ENCODE measurements at places on chromosomes 3 and 15.
A peak's percentile ranks its signal among the peaks of the same experiment; 100 is the strongest.

DNA sequence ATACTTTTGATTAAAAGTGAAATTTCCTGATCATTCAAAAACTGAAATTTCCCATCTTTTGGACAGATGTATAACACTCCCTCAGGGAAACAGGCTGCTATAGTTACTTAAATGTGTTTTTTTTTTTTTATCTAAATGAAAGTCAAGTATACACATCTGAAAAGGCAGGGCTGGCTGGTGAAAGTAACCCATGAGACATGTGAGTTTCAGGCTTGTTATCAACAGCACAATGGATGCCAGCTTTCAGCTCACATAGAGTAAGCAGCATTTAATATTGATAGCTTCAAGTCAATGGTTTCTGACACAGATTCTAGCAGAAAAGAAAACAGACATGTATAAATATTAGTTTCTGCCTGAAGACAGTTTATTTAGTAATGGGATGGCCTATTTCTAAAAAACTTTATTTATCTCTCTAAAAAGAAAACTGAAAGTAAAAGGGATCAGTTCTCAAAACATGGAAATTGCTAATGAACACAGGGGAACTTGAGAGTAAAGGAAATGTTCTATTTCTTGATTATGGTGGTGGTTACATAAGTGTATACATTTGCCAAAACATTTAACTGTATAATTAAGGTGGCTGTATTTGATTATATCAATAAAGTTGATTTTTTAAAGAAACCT lies 89.7 kb upstream of the CMC1 start:
- no peak for DNase-seq

- no peak for DNase-seq
These were observed 955.3 kb downstream of the EPHA3 start for GRCh38 chr3:90062631-90063200.

DNA sequence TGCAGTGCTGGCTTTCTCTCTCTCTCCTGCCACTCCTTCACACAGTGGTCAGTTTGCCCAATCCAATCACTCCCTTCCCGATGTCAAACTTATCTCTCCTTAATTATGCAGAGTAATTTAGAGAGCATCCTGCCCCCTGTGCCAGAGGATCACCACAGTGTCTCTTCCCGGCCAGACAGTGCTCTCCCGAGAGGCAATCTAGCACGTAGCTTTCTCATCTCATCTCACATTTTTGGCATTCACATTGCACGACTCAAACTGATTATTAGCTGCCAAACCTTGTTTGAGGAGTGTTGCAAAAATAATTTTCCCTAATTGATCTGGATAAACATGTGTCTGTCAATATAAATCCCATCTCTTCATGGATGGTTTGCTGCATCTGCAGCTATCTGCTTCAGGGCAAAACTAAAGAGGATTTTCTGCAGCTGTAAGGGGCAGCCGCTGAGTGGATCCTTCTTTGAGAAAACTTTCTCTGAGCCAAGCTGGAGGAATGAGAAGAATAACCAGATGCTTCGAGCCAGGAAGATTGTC lies 37.8 kb downstream of the SSUH2 start:
- DNase-seq: no peak

GRCh38 chr3:41328926-41329325 lies 129.6 kb downstream of the CTNNB1 start:
- DNase-seq: no peak

- peak; percentile 35 for DNase-seq
These were observed 152.4 kb downstream of the AGBL1 start for GRCh38 chr15:86231864-86232721.

GRCh38 chr3:80998022-80998421 lies 763.4 kb downstream of the GBE1 start:
- no peak for DNase-seq

DNA sequence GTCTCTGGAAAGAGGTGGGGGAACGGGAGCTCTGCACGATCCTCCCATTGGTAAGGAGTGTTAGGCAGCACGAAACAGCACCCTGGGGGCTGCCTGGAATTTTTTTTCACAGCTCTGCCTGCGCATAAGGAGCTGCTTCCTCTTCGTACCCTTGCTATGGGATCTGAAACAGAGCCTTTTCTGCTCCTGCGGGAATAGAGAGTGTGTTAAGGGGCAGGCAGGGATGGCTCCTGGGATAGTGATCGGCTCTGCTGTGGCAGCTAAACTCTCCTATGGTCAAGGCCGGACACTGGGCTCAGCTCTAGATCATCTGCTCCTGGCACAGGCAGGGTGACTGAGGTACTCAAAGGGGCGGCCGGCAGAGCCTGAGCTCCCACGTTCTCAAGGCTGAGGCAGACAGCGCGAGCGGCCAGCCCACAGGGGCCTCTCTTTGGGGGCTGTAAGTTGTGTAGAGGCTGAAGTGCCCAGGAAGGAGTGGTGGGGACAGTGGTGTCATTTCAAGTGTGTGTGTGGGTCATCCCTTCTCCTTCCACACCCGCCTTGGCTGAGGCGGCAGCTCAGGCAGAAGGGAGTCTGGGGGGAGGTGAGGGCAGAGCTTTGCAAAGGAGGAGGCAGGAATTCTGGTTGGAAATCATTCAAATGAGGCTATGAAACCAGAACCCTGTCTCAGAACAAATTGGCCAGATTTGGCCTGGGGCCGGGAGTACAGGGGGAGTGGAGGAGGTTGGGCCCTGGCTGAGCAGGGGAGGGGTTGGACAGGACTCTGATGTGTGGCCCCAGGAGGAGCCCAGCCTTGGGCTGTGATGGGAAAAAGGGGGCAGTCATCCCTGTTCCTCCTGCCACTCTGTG lies 31.0 kb downstream of the EPHB3 start:
- no peak for DNase-seq

GRCh38 chr15:47194718-47195117 lies 522.6 kb upstream of the SEMA6D start:
- DNase-seq: peak; percentile 5

DNA sequence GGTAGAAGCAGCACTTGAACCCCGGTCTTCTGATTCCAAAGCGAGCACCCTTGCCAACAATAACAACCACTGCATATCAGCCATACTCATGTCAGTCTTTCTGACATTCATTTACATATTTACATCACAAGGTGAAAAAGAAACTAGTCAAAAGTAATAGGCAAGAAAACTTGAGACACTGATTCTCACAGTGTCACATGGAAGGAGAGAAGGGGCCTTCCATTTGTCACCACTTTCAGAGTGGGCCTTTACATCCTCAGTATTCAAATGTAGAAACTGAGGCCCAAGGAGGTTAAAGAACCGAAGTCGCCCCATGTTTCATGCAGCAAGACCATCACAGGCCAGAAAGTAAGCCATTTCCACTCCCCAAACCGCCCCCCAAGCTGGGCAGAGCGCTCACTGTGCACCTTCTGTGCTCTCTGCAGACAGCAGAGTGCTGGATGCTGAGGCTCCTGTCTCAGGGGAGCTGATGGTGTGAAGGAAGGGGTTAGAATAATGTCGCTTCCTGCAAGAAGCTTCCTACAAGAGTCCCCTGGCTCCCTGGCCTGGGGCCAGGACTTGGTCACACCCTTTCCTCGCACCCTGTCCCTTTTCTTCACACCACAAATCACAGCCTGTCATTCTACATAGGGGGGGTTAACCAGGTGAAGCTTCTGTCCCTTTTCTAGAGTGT lies 260.1 kb downstream of the UACA start:
- DNase-seq: no peak

- DNase-seq: no peak
These were observed 29.7 kb upstream of the FBLN2 start for GRCh38 chr3:13519006-13519791.

- no peak for DNase-seq
These were observed 127.1 kb downstream of the FMN1 start for GRCh38 chr15:33067456-33067855.

GRCh38 chr15:43919540-43920253 lies 92.9 kb downstream of the WDR76 start:
- DNase-seq: no peak

DNA sequence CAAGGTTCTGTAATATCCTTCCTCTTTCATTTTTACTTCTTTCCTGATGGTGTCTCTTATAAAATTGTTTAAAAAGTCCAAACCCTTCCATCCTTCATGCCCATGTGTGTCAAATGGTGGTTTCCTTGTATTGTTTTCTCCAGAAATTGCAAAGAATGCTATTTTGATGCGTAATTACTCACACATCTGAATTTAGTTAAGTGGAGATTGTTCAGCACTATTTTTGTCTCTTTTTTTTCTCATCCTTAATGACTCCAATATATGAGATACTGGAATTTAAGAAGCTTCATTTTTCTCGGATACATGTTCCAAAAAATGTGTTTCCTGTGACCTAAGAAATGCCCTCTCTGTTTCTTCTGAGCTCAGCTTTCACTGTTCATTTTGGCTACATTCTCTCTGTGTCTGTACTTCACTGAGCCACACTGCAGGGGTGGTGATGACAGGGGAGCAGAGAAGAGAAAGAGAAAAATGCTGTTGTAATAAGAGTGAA lies 799.8 kb downstream of the DIPK2A start:
- no peak for DNase-seq

DNA sequence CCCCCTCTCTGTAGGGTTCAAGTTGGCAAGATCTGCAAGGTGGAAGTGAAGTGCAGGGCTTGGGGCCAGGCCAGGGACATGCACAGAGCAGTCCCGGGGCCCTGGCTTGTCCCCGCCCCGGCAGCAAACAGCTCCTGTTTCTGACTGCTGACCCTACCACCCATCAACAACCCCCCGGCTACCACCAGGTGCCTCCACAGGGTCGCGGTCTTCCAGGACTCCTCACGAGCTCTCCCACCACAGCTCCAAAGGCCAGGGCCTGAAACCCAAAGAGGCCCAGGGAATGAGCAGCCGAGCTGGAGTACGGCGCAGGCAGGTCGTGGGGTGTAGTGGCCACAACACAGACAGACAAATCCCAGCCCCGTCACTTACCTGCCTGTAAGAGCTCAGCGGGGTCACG lies 121.3 kb upstream of the SMAD3 start:
- DNase-seq: no peak

DNA sequence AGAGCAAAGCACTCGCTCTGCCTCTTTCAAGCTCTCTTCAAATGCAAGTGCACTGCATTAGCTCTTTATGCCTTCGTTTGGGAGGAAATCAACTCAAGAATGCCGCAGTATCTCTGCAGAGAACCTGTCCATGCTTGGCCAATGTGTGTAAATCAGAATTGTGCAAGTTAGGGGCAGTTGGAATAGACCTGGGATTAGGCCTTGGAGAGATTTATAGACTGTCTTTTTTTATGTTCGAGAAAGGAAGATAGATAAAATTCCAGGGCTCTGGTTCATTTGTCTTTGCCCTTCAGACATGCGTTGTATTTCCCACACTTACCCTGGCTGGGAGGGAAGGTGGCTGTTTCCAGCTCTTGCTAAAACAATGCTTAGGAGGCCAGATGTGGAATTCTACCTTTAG lies 163.7 kb downstream of the MOBP start:
- no peak for DNase-seq

- DNase-seq: no peak
These were observed 85.4 kb upstream of the TLE3 start for GRCh38 chr15:70182858-70183695.

- no peak for DNase-seq
These were observed 8.5 kb downstream of the HTR3D start for GRCh38 chr3:184040010-184040409.

DNA sequence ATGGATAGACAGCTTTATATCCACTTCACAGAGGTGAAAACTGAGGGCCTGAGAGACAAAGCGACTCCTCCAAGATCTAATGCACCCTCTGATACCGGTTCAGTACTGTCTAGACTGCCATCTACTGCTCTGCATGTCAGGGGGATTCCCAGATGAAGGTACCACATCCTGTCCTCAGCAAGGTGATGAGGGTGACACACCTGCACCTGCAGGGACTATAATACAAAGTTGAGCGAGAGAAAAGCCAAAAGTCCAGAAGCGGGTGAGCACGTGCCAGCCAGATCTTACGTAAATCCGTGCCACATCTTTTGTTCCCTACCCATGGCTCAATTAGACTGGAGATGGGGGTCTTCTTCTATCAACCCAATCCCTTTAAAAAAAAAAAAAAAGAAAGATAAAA lies 32.4 kb upstream of the HES1 start:
- DNase-seq: no peak

GRCh38 chr15:96349857-96350720 lies 19.6 kb downstream of the NR2F2 start:
- DNase-seq: no peak

DNA sequence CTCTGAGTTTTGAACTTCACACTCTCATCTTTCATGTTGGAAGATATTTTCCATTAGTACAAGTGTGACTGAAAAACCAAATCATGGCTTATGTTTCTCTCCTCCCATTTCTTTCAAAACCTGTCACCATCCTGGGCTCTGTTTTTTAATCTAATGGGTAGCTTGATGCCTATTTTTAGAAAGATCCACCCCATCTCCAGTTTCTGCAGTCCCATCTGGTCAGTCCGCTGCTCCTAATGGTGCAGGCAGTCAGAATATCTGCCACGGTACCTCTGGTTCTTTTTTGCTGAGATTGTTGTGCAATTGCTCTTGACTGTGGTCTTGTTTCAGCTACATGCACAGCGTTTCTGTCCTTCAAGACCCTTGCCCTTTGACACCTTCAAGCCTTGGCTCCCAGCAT lies 240.9 kb upstream of the CADM2 start:
- DNase-seq: no peak

DNA sequence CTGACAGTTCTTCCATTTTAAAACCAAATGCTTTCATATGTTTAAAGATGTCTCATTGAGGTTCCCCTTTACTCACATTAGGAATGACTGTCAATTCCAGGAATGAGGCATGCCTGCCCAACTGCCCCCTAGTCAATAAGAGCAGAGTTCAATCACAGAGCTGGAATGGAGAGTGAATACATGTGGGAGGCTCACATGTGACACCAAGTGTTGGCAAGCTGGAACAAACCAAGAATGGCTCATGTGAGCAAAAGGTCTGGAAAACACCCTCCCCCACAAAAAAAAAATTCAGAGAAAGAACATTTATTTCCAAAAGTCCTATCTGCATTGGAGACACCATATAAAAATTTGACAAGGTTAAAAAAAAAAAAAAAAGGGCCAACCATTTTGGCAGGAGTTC lies 3.7 kb downstream of the PBRM1 start:
- peak; percentile 3 for DNase-seq

DNA sequence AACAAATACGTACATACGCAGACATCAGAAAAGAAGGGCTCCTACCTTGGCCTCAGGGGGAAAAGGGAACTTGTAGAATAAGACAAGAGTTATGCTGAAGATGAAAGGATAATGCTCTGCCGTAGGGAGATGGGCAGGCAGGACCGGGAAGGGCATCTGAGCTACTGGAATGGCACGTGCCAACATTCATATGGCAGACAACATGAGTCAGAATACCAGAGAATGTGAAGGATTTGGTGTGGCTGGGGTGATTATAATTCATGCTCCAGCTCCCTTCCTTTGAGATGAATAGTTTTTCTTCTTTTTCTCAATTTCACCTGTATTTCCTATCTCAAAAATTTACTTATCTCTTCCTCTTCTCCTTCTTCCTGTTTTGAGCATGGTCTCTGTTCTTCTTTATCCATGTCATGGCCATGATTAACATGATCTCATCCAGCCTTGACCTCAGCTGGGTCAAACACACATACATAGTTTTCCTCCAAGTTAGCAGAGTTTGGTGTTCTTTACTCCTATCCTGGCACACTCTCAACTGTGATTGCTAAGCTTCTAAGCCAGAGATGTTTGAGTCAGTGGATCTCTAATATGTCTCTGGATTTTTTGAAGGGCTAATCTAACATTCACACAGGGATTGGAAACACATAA lies 507.0 kb downstream of the FOXP1 start:
- no peak for DNase-seq

GRCh38 chr3:138473391-138473790 lies 39.0 kb downstream of the ESYT3 start:
- no peak for DNase-seq

GRCh38 chr3:158702815-158703481 lies 29.3 kb downstream of the RARRES1 start:
- DNase-seq: no peak

Measured in hippocampal formation (tissue), 2 donors.